Immature natural killer cell (primary cell): ENCODE measurements at places on chromosomes 3 and 15.

- DNase-seq, result no peak
Observed at GRCh38 chr15:39365161-39365560, 215.7 kb upstream of the THBS1 start.

- no peak for DNase-seq
Observed at GRCh38 chr3:12943124-12944021, 102.0 kb upstream of the RPL32 start.

- no peak for DNase-seq
Observed at GRCh38 chr15:85284497-85284896, 95.9 kb upstream of the AKAP13 start.

DNA sequence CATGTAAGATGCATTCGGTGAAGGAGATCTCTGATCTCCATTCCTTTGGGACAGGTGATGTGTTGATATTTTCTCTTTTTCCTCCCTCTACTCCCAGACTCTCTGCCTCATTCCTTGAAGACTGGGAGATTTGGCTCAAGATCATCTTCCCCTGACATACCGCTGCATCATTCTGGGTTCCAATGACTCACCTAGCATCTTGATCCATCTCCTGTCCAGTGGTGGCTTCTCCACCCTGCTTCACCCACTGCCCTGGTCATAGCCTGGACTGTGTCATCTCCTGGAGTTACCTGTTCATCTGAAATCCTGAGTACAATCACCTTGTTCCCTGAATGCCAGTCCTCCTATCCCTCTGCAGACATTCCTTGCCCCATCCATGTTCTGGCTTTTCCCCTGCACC is 57.4 kb upstream of the TRAK1 start:
- no peak for DNase-seq
